Skeletal muscle cell (primary cell): ENCODE measurements at places on chromosomes 16 and 17.

DNA sequence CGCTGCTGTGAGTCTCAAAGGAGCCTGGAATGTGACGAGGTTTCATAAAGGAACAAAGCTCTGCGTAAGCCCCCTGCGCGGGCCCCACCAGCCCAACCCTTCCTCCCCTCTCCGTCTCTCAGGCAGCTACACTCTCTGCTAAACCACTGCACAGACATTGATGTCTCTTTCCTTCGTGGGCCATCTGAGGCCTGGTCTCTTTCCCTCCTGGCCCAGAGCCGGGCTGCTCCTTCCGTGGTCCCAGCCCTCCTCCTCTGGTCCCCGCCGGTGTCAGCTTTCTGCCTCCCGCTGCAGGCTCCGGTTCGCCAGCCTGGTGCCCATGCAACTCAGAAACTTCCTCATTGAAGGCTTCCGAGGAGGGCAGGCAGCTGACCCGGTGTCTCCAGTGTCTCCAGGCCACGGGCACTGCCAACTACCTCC lies 7.4 kb downstream of the SCARF1 start:
- no peak for DNase-seq

DNA sequence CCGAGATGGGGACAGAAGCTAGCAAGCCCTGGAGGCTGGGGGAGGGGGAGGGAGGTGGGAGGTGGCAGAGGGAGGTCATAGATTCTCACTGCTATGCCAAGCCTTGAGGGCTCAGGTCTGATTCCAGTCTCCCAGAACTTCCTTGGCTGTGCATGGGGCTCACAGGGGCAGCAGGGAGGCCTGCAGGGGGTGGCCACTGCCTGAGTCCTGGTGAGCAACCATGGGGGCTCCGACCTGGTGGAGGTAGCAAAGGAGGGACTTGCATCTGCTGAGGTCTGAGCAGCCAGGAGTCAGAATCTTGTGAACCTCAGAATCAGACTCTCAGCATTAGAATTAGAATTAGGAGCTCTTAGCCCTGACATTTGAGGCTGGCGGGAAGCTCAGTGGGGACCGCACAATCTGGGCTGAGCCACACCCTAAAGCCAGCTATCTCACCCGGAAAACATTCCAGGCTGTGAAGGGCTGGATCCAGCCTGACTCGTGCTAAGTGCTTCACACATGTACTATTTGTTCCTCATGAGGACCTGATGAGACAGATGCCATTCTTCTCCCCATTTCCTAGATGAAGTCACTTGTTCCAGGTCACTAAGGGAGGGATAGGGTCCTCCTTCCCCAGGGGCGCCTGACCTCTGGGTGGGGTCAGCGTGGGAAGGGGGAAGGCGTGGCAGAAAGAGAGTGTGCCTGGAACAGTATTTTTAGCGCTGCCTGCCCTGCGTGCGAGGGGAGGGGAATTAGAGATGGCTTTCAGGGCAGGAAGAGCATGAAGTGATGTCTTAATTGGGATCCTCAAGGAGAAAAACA lies 17.3 kb upstream of the KCNJ12 start:
- no peak for DNase-seq

DNA sequence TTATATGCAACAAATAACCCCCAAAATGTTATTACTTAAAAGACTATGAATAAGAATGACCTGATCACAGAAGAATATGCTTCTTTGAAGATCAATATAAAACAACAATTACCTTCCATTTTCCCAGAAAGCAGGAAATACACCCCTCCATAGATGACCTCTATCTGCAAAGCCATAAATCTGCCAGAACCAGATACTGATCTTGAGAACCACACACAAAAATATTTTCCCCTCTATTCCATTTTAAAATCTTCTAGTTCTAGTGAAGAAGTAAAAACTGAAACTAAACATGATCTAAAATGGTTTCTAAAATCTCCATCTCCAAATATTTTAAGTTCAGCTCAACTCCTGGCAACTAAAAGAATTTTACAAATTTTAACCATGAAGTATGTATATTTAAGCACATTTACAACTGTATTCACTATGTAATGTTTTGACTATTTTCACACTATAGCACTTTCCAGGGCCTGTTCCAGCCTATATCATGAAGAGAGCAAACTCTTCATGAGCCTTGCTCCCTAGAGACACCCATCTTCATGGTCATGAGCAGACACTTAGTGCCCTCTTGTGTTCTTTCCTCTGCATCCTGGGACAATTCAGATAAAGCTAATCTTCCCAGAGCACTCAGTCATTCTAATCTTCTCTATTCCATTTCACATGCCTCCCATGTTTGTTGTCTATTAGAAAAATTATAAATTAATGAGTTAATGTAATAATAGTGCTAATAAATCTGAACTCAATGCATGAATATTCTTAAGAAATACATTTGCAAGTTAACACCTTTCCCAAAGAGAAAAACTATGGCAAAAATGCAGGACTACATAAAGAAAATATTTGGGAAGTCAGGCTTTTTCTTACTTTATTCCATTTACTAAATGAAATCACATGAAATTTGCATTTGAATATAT lies 87.0 kb downstream of the HELZ start:
- peak; percentile 32 for DNase-seq

DNA sequence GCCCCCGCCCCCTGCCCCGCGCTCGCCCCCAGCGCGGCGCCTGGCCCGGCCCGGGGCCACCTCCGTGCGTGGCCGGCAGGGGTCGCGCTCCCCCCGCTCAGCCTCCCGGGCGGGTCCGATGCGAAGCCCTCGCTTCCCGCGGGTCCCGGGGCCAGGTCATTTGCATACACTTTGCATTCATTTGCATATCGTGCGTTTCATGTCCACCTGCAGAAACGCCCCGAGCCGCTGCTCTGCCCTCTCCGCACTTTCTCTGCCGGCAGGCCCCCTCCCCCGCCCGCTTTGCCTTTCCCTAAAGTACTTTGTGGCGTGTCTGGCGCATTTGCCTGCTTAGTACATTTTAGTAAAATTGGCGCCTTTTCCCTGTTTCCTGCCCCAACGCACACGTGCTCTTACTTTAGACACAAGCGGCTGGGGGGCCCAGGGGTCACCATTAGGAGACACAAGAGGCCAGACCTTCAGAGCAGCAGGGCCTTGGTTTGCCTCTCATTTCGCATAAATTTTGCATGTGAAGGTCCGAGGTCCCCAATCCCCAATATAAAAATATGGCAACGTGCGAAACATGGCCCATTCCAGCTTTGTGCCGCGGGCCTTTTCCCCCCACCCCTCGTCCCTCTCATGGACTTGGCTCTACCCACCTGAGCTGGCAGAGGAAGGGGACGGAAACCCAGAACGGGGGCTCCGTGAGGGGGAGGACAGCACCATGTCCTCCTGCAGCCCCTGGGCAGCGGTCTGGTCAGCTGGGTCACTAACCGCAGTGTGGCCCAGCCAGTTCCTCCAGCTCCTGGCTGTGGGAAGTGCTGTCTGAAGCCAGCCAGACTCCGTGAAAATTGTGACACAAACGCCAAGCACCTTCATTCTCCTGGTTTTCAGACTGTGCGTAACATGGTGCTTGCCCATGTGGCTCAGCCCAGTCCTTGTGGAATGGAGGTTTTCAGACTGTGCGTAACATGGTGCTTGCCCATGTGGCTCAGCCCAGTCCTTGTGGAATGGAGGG lies 34.8 kb downstream of the CBFA2T3 start:
- DNase-seq = no peak
